ENCODE measurements at places on chromosomes 2 and 18.

DNA sequence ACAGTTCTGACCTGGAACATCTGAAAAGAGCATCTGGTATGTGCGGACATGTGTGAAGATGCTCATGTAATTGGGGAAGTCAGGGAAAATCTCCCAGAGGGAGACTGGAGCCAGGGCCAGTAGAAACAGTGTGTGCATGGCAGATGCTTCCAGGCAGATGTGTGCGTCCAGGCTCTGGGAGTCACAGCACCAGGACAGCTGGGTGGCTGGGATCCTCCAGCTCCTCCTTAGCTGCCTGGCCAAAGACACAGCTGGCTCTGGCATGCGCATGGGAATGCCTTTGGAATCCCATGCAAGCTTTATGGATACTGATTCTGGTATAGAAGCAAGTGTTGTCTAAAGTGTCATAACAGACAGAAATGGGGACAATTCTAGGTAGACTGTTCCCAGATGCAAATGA lies 369.7 kb downstream of the INSIG2 start:
- DNase-seq: no peak

DNA sequence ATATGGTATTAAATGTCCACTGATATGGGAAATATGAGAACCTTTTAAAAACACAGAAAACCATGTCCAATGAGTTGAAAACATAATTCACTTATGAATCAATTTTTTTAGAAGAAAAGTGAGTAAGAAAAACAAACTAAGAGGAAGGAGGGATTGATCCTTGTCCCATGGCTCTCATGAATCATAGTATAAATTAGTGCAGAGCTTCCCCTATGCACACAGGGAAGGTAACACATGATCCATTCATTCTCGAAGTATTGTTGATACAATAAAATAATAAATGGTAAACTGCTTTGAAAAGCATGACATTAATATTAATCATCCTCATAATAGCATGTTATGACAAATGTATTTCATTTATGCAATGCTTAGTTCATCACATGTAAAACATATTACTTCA lies 872.0 kb upstream of the CNTNAP5 start:
- no peak for DNase-seq

DNA sequence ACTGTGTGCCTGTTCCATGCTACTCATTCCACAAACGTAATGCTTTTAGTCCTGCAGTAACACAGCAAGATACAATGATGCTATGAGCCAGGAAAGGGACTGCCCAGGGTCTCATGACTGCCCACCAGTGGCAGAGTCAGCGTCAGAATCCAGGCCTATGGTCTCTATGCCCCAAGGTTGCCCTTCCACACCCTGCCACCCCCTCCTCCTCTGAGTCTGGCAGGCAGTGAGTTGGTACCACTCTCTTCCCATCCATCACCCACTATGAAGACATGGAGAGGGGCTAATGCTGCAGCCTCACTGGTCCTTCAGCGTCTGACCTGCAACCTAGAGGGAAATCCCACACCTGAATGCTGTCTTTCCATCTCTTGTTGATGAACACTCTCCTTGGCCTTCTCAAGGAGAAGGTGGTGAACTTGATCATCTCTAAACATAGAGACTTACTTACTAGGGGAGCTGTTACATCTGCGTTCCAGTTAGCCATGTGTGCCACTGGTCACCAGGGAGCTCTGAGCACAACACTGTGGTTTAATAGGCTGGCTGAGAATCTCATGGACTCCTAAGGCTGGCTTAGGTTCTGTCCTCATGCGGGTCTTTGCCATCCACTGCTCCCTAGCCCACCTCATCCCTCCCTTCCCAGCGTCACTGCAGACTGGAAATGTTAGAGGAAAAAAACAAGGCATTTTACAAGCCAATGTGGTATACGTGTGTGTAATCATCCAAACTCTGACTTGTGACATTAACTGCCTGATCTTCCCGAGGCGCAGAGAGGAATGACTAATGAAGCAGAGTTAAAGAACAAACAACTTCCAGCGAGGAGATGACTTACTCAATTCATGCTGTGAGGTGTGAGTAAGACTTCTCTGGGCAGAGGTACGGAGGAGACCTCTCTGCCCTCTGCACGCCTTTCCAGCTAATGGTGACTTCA lies 28.8 kb downstream of the STEAP3 start:
- no peak for DNase-seq

- DNase-seq: no peak
Observed at GRCh38 chr2:42239289-42239661, 70.1 kb downstream of the EML4 start.

DNA sequence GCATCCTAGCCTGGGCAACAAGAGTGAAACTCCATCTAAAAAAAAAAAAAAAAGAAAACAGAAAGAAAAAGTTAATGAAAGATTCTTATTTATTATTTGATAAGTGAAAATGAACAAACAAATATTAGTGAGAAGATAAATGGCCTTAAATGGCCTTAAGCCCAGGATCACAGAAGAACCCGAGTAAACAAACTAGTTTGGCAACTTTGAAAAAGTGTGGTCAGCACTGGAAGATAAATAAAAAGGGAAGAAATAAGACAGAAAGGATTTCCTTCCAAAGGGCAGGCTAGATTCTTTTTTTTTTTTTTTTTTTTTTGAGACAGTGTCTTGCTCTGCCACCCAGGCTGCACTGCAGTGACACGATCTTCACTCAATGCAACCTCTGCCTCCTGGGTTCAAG lies 692.4 kb downstream of the CPS1 start:
- DNase-seq: no peak

DNA sequence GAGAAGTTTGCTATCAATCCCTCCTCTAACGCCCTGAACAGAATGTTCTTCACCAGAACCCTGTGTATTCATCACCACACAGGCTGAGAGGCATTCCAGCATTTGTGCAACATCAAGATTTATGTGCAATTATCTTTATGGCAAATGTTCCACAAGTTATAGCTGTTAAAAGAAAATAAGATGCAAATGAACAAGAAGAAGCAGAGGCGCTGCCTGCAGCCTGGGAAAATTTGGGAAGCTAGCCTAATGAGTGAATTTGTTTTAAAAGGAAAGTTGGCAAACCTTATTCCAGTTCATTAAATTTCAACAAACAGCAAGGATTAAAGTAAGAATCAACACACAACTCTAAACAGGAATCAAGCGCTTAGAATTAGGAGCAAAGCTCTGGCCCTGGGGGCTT lies 5.3 kb downstream of the TPO start:
- DNase-seq: no peak

DNA sequence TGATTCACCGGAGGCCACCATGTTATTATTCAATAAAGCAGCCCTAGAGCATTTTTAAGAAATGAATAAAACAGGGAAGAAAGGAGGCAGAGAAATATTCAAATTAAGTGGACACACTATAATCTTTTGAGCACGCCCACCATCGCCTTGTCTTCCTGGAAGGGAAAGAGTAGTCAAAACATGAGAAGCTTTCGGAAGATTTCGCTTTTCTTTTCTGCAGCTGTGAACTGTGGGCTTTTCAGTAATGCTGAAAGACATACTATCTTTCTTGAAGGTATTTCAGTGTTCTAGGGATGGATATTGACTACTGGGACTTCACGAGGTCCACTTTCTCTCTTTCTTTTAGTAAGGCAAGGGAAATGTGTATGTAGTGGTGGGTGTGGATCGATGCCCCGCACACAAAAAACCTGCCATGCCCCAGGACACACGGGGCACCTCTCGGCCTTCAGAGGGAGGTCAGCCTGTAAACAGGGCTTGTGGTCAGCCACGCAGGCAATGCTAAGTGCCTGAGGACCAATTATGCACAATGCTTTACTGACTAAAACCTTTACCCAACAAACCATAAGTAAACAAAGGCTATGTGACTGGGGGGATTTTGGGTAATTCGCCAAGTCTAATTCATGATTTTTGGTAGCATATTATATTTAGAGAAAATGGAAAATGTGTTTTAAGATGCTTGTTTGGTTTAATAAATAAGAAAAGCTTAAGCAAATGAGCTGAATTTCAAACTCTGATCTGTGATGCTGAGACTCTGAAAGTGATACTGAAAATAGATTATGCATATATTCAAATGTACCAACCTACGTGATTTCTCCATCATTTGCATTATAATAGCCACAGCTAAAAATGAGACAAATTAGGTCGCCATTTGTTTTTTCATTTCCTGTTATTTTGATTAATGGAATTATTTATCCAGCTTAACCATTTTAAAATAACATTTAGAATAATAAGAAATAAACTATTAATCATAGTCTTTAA lies 130.5 kb downstream of the ZNF516 start:
- no peak for DNase-seq

GRCh38 chr2:10914272-10914693 lies 2.5 kb downstream of the KCNF1 start:
- DNase-seq: no peak

- DNase-seq: no peak
Observed at GRCh38 chr2:113124181-113124961, 3.0 kb upstream of the IL1RN start.

DNA sequence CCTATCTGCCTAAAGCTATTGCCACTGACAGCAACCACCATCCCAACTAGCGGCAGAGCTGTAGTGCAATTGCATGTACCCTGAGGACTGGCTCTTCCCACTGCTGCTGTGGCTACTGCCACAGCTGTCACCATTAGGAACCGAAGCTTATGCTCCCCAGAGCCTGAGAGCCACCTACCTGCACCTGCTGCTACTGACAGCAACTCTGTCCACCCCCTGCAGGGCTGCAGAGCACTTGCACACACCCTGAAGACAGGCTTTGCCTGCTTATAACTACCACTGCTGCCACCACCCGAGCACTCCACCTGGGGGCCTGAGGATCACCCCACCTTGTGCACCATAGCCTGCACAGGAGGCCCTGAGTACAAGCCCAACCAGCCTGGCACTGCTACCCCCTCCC lies 217.6 kb upstream of the FOSL2 start:
- DNase-seq: no peak

GRCh38 chr2:10119601-10120157 lies 2.9 kb upstream of the RRM2 start:
- DNase-seq: no peak

DNA sequence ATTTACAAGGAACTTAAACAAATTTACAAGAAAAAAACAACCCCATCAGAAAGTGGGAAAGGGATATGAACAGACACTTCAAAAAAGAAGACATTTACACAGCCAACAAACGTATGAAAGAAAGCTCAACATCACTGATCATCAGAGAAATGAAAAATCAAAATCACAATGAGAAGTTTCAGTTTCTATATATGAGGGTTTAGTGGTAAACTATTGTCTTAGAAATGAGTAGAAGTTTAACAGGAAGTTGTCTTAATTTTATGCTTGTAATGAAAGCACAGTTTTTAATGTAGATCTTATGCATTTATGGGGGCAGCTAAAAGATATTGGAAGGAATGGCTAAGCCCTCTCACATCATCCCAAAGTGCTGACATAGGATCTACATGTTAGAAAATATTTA lies 325.4 kb downstream of the ERBB4 start:
- DNase-seq: no peak

GRCh38 chr2:217705461-217705860 lies 297.3 kb downstream of the TNS1 start:
- no peak for DNase-seq

- DNase-seq: no peak
Observed at GRCh38 chr2:11578081-11578948, 44.5 kb downstream of the GREB1 start.

DNA sequence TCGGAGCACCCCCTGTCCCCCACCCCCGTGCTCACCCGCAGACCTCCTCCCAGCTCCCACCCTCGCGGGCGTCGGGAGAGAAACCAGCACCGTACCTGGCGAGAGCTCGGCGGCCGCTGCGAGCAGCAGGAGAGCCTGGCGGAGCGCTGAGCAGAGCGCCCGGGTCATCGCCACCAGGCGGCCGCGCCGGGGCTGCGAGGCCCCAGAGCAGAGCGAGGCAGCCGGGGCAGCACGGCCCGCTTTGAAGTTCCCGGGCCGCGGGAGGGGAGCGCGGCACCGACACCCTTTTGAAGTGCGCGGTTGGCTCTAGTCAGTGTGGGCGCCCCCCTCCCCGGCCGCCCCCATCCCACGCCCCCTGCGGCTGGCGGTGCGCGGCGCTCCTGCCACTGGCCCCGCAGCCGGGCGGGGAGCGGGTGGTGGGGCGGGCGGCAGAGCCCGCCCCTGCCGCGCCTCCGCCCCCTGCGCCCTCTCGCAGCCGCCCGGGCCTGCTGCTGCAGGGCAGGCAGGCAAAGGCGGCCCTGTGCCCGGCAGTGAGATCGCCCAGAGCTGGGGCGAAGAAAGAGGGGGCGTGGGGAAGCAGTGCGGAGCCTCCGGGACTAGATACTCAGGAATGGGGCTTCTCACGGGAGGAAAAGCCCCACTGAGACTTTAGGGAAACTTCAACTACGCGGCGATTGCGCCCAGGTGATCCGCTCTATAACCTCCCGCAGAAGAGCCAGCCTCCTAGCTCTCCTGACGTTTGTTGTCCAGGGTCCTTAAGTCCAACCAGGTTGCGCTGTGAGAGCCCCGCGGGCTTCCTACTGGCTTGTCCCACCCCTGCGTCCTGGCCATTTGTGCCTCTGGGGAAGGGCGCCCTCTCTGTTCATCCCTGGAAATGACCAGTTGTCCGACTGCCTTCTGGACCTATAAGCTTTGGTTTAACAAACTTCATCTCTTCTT lies at the start of gene ACVR1C:
ACVR1C (minus strand) TSS at position 388 of the 939 bp plus-strand sequence; CDS start at position 168, 220 bp downstream.
- peak; percentile 77 for DNase-seq

- DNase-seq: no peak
Observed at GRCh38 chr18:48569915-48570264, 31.1 kb downstream of the CTIF start.

DNA sequence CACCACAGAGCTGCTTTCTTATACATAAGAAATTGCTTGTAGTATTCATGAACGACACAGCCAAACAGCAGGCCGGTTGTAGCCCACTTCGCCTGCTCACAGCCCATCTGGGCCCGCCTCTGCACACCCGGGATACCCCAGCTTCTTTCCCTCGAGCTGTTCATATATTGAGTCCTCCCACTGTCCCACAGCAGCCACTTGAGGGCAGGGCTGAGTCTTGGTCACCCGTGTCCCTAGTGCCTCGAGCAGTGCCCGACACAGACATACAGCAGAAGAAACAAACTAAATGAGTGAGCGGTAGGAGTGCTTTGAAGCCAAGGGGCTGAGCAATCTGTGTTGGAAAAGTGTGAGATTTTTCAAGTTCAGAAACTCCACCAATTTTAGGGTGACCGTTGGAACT lies 251.4 kb downstream of the KLHL29 start:
- no peak for DNase-seq

DNA sequence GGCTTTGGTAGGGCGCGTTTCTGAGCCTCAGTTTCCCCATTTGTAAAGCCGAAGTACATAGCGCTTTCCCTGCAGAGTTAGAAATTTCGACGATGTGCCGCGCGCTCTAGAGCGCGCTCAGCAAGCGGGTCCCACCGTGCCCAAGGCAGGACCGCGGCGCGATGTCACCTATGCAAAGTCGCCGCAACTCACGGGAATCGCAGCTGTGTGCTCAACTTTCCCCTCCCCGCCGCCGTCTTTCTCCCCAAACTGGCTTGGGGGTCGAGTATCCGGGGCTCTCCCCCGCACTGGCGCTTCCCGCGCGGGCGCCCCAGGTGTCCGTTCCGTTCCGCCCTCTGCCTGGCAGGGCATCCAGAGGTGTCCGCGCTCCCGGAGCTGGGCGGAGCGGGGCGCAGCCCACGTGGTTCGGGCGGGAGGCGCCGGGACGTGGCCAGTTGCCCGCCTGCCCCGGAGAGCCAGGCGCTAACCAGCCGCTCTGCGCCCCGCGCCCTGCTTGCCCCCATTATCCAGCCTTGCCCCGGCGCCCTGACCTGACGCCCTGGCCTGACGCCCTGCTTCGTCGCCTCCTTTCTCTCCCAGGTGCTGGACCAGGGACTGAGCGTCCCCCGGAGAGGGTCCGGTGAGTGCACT lies at the start of gene MLPH:
MLPH (plus strand) TSS at position 433 of the 630 bp plus-strand sequence. CDS start 6,176 bp downstream, outside the sequence.
- DNase-seq: no peak

GRCh38 chr2:150889141-150889540 lies 372.5 kb downstream of the RBM43 start:
- DNase-seq: no peak

- no peak for DNase-seq
Observed at GRCh38 chr2:42880738-42881690, 88.6 kb upstream of the HAAO start.

GRCh38 chr2:144858211-144858610 lies 338.3 kb upstream of the ZEB2 start:
- no peak for DNase-seq

Data from CD4-positive, alpha-beta T cell treated with Interleukin-1 beta for 1 hour (primary cell).